ENCODE measurements at places on chromosomes 4 and X.
A peak's percentile ranks its signal among the peaks of the same experiment; 100 is the strongest.

DNA sequence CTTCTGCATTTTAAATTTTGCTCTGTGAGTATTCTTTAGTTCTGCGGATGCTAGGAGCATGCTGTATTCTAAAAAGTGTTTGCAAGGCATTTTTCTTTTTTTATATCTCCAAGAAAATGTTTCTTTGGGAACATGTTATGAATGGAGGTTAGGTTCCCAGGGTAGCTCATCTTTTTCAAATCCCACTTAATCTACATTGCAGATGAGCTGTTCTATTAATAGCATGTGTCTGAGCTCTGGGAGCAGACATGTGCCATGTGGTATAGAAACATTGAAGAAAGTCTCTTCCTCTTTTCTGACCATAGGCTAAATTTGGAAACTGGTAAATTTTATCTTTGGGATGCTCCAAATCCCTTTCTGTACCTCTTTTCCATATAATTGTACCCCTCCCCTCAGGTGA is 23.2 kb downstream of the DIAPH2 start:
- DNase-seq = no peak

DNA sequence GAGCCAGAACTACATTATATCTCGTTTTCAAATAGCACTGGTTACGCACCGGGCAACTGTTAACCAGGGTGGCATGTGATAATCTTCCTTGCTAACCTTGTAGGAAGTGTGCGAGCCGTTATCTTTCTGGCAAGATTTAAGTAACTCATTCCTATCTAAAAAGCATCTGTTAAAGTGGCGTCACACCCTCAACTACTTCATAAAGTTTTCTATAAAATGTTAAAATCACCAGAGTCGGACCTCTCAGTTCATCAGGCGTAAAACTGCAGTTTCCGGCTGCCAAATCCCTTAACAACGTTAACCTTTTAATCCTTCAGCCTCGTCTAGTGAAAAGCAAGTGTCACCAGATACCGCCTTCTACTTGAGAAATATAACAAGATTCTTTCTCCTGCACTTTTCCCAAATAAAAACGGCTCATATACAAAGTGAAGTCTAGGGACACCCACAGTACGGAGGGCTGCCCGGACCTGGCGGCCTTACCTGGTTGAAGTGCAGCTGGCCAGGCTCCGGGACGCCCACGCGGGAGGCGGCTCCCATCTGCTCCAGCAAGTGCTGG is 1.2 kb downstream of the SLC39A8 start:
- DNase-seq = peak; percentile 60

DNA sequence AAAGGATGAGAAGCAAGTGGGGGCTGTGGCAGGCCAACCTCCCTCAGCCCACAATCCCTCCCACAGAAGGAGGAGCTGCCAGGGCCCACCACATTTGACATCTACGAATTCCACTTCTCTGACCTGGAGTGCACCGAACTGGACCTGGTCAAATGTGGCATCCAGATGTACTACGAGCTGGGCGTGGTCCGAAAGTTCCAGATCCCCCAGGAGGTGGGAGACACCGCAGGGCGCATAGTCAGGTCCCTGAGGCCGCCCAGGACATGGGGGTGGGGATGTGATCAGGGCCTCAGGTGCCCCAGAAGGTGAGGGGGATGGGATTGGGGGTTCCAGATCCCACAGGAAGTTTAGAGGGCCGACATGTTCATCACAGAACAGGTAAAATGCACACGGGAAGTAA is 13.7 kb downstream of the ATP5ME start:
- no peak for DNase-seq

- no peak for DNase-seq
These were observed 86.9 kb upstream of the NWD2 start for GRCh38 chr4:37157476-37158167.

GRCh38 chr4:69970071-69970470 is 4.5 kb upstream of the CSN2 start:
- DNase-seq = no peak

DNA sequence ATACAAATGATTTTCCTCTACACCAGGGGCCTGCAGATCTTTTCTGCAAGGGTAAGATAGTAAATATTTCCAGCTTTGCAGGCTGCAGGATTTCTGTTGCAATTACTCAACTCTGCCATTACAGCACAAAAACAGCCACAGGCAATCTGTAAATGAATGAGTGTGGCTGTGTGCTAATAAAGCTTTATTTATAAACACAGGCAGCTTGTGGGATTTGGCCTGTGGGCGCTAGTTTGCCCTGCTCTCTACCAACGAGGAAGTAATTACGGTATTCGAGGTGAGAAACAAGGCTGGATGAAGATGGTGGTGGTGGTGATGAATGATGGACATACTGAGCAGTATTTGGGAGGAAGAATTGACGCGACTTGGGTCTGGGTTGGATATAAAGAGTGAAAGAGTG is 30.7 kb downstream of the ADGRG2 start:
- no peak for DNase-seq

DNA sequence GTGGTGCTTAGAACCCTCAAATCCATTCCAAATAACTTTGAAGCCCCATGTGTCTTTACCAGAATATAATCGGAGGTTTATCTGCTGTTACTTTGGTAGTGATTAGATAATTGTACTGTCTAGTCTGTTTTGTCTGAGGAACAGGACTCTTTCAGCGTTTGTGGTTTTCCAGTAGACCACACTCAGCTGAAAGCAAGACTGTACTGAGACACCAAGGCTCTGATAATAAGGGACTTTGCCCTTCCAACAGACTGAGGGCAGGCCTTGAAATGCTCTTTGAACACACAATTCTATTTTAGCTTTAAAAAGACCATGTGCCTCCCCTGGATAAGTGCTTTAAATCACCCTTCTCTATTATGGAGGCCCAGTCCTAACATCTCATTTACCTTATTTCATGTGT is 76.1 kb downstream of the KLHL8 start:
- DNase-seq = no peak

DNA sequence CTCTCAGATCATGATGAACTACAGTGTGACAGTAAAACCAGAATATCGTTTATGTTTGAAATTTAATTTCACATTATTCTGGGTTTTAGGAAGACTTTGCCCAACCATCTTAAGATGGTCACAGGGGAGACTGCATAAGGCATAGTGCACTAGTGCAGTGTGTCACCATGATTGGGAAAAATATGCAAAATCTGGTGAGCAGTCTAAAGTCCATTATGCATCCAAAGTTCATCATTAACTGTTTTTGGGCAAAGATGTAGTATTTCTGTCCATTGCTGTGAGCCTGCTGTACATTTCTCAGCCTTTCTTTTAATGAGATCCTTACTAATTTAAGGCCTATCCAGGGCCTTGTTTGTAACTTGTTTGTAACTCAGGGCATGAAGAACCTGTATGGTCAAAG is 11.3 kb upstream of the MFAP3L start:
- DNase-seq = no peak

DNA sequence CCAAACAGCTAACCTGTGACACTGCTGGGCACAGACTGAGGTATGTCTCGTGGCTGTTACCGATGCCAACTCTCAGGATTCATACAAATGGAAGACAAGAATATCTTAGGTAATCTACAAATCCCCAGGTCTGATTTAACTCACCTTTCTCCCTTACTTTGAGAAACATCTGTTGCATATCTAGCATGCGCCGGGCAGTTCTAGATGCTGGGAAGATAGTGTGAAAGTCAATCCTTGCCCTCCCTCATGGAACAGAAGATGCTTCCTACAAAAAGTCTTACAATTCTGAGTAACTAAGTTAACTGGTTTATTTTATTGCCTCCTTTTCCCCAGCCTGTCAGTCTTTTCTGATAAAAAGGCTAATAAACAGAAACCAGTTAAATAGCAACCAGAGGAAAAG is 212.2 kb upstream of the FAT1 start:
- DNase-seq = no peak

GRCh38 chr4:128550060-128550459 is 259.4 kb upstream of the JADE1 start:
- DNase-seq = no peak

DNA sequence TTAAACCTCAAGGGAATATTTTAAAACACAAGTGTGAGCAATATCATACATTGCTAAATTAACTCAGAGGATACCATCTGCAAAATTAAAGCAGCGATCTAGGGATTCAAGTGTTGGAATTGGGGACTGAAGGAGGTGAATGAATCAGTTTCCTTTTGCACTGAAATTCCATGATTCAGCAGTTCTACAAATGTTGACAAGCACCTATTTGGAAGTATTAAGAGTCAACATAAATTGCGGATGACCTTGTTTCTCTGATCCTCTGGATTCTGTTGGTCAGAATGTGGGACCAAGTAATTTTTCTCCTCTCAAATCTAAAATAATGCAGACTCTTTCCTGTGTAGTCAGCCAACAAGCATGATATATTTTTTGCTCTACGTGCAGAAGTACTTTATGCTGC is 78.8 kb downstream of the LDB2 start:
- DNase-seq = no peak

- DNase-seq = peak; percentile 60
These were observed at the start of gene MBNL3 for GRCh38 chrX:132488819-132489577. Gene MBNL3 (minus strand): TSS chrX:132489038. CDS start chrX:132439611, 49,427 bp downstream.

DNA sequence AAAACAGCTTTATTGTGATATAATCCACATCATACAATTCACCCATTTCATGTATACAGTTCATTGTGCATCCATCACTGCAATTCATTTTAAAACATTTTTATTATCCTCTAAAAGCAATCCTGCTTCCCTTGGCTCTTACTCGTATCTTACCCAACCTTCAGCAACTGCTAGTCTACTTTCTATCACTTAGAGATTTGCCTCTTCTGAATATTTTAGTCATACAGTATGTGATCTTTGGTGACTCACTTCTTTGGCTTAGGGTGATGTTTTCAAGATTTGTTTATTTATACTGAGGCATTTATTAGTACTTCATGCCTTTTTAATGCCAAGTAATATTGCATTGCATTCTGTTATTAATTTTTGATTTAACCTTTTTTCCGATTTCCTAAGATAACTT is 15.0 kb upstream of the MSMO1 start:
- no peak for DNase-seq

DNA sequence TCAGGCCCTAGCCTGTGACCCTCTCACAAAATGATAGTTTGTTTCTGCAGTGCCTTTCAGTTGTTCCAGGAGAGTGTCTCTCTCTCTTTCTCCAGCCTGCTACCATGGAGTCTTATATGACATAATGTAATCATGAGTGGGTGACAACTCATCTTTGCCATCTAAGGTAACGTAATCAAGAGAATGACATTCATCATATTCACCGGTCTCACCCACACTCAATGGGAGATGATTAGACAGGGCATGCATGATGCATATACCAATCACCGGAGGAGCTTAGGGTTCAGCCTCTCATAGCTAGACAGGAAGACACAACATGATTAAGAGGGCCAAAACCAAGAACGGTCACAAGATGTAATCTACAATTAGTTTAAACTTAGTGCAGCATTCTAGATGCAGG is 97.1 kb upstream of the FAM9B start:
- DNase-seq = peak; percentile 3

DNA sequence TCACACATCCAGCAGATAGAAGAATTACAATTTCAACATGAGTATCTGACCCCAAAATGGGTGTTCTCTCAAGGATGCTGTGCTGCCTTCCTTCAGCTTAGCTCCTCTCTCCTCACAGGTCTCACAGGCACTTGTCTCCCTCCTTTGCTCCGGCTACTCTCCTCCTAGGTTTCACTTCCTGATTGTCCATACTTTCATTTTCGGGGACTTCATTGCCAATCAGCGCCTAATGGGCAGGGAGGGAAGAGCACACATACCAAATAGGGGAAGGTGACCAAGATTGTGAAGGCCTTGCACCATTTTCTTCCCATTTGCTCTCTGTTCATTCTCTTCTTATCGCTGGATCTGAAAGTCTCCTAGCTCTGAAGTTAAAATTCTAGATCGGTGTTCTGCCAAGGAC is 125.4 kb upstream of the EOLA2 start:
- no peak for DNase-seq

GRCh38 chr4:107148904-107149303 is 112.8 kb upstream of the DKK2 start:
- DNase-seq = no peak

- no peak for DNase-seq
These were observed 984.2 kb upstream of the ADGRL3 start for GRCh38 chr4:60215906-60216305.

- DNase-seq = no peak
These were observed 340.1 kb upstream of the FSTL5 start for GRCh38 chr4:162503868-162504267.

GRCh38 chr4:155445306-155445705 is 68.5 kb upstream of the MAP9 start:
- no peak for DNase-seq

GRCh38 chr4:146095860-146096259 is 79.7 kb upstream of the LSM6 start:
- DNase-seq = no peak

- peak; percentile 53 for DNase-seq
These were observed 50.5 kb downstream of the RHOH start for GRCh38 chr4:40247350-40247749.
